CD4-positive, alpha-beta T cell treated with Interleukin-4 for 4 hours (primary cell): ENCODE measurements at places on chromosomes 6 and 20.

- DNase-seq = no peak
Observed at GRCh38 chr6:167244064-167244960, 46.8 kb upstream of the UNC93A start.

DNA sequence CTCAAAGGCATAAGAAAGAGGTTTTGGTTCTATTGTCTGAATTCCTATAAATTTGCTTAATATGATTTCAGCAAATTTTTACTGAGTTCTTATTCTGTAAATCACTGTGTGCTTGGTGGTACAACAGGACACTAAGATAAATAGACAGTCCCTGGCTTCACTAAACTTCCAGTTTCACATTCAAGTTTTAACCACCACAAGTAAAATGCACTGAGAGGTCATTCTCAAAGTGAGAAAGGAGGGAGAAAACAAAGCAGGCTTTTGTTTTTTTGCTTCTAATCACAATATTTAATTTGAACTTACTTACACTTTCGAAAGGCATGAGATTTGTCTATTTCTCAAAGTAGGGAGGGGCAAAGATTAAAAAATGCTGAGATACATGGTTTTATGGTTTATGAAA is 445.7 kb downstream of the CDC5L start:
- DNase-seq = no peak

GRCh38 chr6:16329233-16329632 is 90.8 kb downstream of the GMPR start:
- DNase-seq = no peak

GRCh38 chr20:49704932-49705336 is 8.7 kb downstream of the B4GALT5 start:
- no peak for DNase-seq
